ENCODE measurements at places on chromosomes 4 and X. TPM values are rescaled to one million over a fixed set of nuclear protein-coding genes. Genes with fewer than 3 reads are reported as not detected.

SUV39H1 gene
- total RNA-seq: 2.7 TPM

GYPE gene
- 1.8 TPM for total RNA-seq

TMPRSS11F gene
- total RNA-seq: not detected

GRK4 gene
- total RNA-seq: 3.1 TPM

GLOD5 gene
- total RNA-seq: not detected

MAP3K15 gene
- total RNA-seq: not detected

LRAT gene
- total RNA-seq: not detected

TMSB15C gene
- 0.38 TPM for total RNA-seq

CD99 gene
- 635 TPM for total RNA-seq

P2RY8 gene
- total RNA-seq: 0.98 TPM

LRP2BP gene
- 2.1 TPM for total RNA-seq

NDST4 gene
- 0.66 TPM for total RNA-seq

ABLIM2 gene
- 5.9 TPM for total RNA-seq

UPF3B gene
- 6.3 TPM for total RNA-seq

SLC9B1 gene
- 3.1 TPM for total RNA-seq

BMP3 gene
- 33.3 TPM for total RNA-seq

LGI2 gene
- 1.7 TPM for total RNA-seq

PPP4R3C gene
- not detected for total RNA-seq

HSFX4 gene
- not detected for total RNA-seq

TEX13D gene
- total RNA-seq: not detected

CBR4 gene
- 23.0 TPM for total RNA-seq

PITX2 gene
- total RNA-seq: not detected

BCORL1 gene
- total RNA-seq: 4.6 TPM

RHOXF2 gene
- not detected for total RNA-seq

AKAP17A gene
- total RNA-seq: 49.4 TPM

BEX2 gene
- 1.3 TPM for total RNA-seq

SH3TC1 gene
- 38.4 TPM for total RNA-seq

CXCL8 gene
- total RNA-seq: 2.0 TPM

FSTL5 gene
- 0.33 TPM for total RNA-seq

F9 gene
- total RNA-seq: not detected

ATG4A gene
- 9.7 TPM for total RNA-seq

XAGE2 gene
- not detected for total RNA-seq

GAGE13 gene
- total RNA-seq: not detected

NAA11 gene
- not detected for total RNA-seq

GPR173 gene
- total RNA-seq: 0.33 TPM

FAM47A gene
- total RNA-seq: not detected

Measured in subcutaneous adipose tissue (tissue), 4 donors.